Mesenchymal stem cell (in vitro differentiated cells and primary cell): ENCODE measurements at places on chromosomes 16 and 17.

DNA sequence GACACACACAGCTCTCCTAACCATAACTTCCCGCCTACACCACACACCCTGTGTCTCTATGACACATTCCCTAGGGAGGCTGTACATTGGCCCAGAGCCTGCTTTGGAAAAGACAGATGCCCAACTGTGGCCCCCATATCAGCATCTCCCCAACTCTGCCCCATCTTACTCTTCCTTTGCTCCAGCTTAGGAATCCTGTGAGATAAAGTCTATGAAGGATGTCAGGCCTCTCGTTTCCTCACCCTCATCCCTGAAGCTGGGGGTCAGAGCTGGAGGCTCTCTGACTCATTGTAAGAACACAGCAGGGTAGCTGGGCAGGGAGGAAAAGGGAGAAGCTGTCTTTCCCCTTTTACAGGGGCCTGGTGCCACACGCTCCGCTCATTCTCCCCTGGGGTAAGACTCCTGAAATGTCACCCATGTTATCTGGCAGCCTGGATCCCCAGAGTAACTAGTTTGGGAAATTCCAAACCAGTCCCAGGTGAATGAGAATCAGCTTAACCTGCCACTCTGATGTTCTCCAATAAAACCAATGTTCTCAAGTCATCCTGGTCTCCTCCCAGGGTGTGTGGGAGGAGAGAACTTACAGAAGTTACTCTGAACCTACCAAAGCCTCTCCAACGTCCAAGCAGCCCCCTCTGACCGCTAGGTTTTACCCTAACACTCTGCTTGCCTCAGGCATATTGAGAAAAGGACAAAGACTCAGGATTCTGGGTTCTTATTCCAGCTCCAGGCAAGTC, 2.8 kb downstream of the RAPGEFL1 start:
- H3K27me3 ChIP-seq: no peaks in the 10 kb centered on the region
- peaks cover 22% of the 10 kb centered on the region for H3K36me3 ChIP-seq
- H3K4me1 ChIP-seq: peaks cover 31% of the 10 kb centered on the region
- peak overlapping the region; percentile 68 for H3K27ac ChIP-seq

DNA sequence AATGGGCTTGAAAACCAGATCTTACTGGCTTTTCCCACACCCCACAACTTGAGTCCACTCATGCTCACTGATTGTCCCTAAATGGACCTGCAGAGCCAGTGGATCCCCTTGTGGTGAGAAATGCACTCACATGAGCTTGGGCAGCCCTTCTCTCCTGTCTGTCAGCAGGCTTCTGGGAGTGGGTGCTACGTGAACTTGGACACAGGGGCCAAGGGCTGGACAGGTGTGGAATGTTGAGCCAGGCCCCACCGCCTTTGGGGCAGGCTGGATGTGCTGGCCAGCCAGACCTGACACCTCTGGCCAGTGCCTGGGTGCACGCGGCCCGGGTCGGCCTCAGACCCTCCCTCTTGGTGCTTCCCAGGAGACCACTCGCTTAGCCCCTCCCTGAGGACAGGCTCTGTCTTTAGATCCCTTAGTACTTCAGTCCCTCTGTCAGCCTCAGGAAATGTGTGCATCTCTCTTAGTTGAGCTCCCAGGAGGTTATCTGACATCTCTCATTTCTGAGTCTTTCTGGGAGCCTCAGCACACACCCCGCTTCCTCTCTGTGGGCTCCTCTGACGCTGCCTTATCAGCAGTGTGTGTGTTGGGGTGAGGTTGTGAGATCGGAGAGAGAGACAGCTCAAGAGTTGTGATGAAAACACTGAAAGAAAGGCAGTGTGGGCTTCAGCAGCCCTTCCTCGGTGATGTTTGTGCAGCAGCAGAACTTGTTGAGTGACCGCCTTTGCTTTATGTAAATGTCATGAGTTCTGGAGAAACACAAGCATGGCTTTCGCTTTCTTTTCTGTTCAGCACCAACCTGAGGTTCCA, 117.0 kb downstream of the RAB11FIP4 start:
- no peak overlapping the region for H3K4me3 ChIP-seq
- H3K27me3 ChIP-seq: peaks cover 23% of the 10 kb centered on the region
- DNase-seq: no peak
- H3K27ac ChIP-seq: no peak overlapping the region
- H3K4me1 ChIP-seq: no peaks in the 10 kb centered on the region
- no peaks in the 10 kb centered on the region for H3K36me3 ChIP-seq

GRCh38 chr16:66905633-66906539, 12.8 kb downstream of the CDH16 start:
- DNase-seq: no peak
- H3K4me1 ChIP-seq: peaks cover 20% of the 10 kb centered on the region
- H3K4me3 ChIP-seq: no peak overlapping the region
- no peak overlapping the region for H3K27ac ChIP-seq

GRCh38 chr17:1870592-1870991, 40.8 kb downstream of the RPA1 start:
- H3K4me3 ChIP-seq: no peak overlapping the region
- peaks cover 2% of the 10 kb centered on the region for H3K4me1 ChIP-seq
- H3K36me3 ChIP-seq: peaks cover 17% of the 10 kb centered on the region
- H3K27me3 ChIP-seq: no peaks in the 10 kb centered on the region
- no peak overlapping the region for H3K27ac ChIP-seq

- peaks cover 22% of the 10 kb centered on the region for H3K4me1 ChIP-seq
- H3K27me3 ChIP-seq: peaks cover 67% of the 10 kb centered on the region
- no peak overlapping the region for H3K27ac ChIP-seq
- H3K4me3 ChIP-seq: no peak overlapping the region
- no peaks in the 10 kb centered on the region for H3K36me3 ChIP-seq
Measured at GRCh38 chr16:31213342-31213741, 577 bp upstream of the TRIM72 start.

GRCh38 chr16:69496376-69496775, 69.4 kb upstream of the NFAT5 start:
- no peak overlapping the region for H3K27ac ChIP-seq
- DNase-seq: no peak
- H3K27me3 ChIP-seq: no peaks in the 10 kb centered on the region
- no peaks in the 10 kb centered on the region for H3K36me3 ChIP-seq

DNA sequence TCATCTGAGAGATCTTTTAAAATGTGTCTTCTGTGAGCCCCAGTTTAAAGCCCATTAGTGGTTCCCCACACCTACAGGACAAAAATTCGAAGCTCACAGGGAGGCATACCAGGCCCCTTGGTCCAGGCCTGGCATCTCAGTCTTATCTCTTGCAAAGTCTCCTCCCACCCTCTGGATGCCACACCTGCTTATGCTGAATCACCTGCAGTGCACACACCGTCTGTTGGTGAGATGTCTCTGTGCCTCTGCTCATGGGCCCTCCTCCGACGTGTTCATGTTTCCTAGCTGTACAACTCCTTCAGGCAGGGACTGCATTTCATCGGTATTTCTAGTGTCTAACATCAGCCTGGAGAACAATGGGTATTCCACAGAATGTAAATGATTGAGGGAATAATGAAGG, 41.6 kb downstream of the RNF157 start:
- no peaks in the 10 kb centered on the region for H3K36me3 ChIP-seq
- DNase-seq: no peak
- H3K4me3 ChIP-seq: no peak overlapping the region
- no peaks in the 10 kb centered on the region for H3K27me3 ChIP-seq
- H3K27ac ChIP-seq: no peak overlapping the region

DNA sequence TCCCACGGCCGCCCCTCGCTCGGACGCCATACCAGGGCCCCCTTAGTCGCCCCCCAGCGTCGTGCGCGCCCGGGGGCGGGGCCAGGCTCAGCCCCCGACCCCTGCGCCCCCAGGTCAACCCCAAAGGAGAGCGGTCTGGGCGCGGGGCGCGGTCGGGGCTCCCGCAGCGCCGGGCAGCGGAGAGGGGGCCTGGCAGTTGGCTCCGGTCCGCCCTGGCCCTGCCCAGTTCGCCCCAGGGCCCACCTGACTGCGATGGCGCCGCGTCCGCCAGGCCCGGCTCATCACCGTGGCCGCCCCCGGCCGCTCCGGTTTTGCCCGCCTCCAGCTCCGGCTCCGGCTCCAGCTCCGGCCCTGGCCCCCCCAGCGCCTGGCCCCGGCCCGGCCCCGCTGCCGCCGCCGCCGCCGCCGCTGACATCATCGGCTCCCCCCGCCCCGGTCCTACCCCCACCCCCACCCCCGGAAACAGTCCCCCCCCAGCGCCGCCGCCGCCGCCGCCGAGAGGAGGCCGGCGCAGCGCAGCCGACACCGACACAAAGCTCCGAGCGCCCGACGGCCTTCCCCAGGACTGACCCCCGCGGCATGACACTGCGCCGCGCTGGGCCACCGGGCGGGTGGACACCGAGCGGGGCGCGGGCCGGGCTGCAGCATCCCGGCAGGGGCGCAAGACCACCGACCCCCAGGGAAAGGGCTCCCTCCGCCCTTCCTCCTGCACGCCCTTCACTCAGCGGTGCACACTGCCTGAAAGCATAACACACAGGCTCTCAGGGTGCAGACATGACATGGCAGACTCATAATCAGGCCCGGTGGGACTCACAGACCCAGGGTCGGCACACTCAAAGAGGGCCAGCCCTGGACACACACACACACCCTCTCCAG, at the start of gene ZBTB4:
Gene ZBTB4, minus strand, starts transcription at position 419 of the 876 bp plus-strand sequence. CDS start 12,830 bp downstream, outside the sequence.
- peak within 1 kb of the TSS; percentile 86 for H3K27ac ChIP-seq
- H3K27me3 ChIP-seq: no peaks in the 10 kb centered on the region
- peak; percentile 65 for DNase-seq
- H3K4me3 ChIP-seq: peak within 1 kb of the TSS; percentile 90
- H3K36me3 ChIP-seq: peaks cover 5% of the 10 kb centered on the region

DNA sequence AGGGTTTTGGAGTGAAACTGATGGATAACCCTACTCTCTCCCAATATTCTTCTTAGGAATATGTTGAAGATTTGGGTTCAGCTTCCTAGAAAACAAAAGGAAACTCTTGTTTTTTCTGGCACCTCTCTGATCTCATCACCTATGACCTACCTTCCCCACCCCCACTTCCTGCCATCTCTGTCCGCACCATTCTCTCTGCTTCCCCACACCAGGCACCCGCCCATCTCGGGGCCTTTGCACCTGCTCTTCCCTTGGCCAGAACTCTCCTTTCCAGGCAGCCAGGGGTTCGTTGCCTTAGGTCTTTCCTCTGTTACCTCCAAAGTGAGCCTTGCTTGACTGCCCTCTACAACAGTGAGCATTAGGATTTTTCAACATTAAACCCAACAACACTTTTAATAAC, 159.7 kb downstream of the IRX3 start:
- H3K27ac ChIP-seq: no peak overlapping the region
- H3K4me3 ChIP-seq: no peak overlapping the region
- no peaks in the 10 kb centered on the region for H3K36me3 ChIP-seq
- H3K4me1 ChIP-seq: peaks cover 2% of the 10 kb centered on the region

GRCh38 chr16:61277849-61278248, 758.4 kb downstream of the CDH8 start:
- no peak overlapping the region for H3K27ac ChIP-seq
- no peaks in the 10 kb centered on the region for H3K27me3 ChIP-seq
- H3K36me3 ChIP-seq: no peaks in the 10 kb centered on the region

GRCh38 chr16:13680021-13680889, 239.7 kb upstream of the ERCC4 start:
- no peaks in the 10 kb centered on the region for H3K4me1 ChIP-seq
- no peaks in the 10 kb centered on the region for H3K27me3 ChIP-seq
- no peak overlapping the region for H3K4me3 ChIP-seq
- no peak for DNase-seq

DNA sequence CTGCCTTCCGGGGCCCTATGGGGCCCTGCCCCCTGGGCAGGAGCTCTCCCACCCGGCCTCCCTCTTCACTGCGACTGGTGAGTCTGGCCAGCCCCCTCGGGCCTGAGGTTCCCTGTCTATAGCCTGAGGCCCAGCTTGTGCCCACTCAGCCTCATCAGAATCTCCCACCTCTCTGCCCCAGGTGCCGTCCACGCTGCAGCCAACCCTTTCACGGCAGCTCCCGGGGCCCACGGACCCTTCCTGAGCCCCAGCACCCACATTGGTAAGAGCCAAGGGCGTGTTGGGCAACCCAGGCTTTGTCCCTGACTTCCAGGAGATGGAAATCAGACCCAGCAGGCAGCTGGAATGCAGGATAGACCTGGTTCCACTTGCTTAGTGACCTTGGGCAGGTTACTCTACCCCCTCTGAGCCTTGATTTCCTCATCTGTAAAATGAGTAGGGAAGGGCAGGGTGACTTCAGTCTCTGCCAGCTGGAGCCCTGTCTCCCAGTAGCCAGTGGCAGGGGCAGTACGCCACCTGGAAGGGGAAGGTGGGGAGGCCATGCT, 9.2 kb downstream of the FBRS start:
- H3K27ac ChIP-seq: no peak overlapping the region
- no peak overlapping the region for H3K4me3 ChIP-seq
- peaks cover 79% of the 10 kb centered on the region for H3K36me3 ChIP-seq
- no peak for DNase-seq
- peaks cover 12% of the 10 kb centered on the region for H3K4me1 ChIP-seq

- no peaks in the 10 kb centered on the region for H3K27me3 ChIP-seq
- no peaks in the 10 kb centered on the region for H3K4me1 ChIP-seq
- DNase-seq: no peak
- H3K36me3 ChIP-seq: no peaks in the 10 kb centered on the region
Measured at GRCh38 chr16:23899869-23900268, 64.1 kb downstream of the PRKCB start.

DNA sequence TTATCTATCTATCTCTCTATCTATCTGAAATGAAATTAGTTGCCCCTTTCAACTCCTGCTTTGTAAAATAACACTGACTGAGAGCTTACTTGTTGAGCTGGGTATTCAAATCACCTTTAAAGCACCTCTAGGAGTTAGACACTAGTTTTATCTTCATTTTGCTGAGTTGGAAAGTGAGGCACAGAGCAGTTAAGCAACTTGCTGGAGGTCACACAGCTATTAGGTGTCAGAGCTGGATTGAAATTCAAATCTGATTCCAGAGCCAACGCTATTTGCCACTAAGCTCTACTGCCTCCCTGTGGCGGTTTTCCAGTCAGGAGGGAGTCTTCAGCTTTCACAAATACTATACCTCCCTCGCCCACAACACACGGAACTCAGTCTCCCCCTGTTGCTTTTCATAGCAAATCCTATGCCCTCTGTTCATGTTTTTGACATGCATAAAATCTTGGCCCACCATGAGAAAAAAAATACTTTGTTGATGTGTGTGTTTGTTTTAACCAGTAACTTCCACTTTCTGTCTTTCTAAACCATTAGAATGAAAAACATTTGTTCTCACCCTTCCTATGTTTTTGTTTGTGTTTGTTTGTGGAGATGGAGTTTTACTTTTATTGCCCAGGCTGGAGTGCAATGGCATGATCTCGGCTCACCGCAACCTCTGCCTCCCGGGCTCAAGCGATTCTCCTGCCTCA, 74.8 kb upstream of the SMURF2 start:
- no peak overlapping the region for H3K27ac ChIP-seq
- DNase-seq: peak; percentile 76
- peaks cover 20% of the 10 kb centered on the region for H3K4me1 ChIP-seq
- no peaks in the 10 kb centered on the region for H3K27me3 ChIP-seq

GRCh38 chr16:1960665-1961630, 1.6 kb downstream of the NDUFB10 start:
- H3K27ac ChIP-seq: peak overlapping the region; percentile 34
- peaks cover 23% of the 10 kb centered on the region for H3K36me3 ChIP-seq
- DNase-seq: peak; percentile 58
